ENCODE measurements at places on chromosomes 12 and 14. TPM values are rescaled to one million over a fixed set of nuclear protein-coding genes. Genes with fewer than 3 reads are reported as not detected.

DNA sequence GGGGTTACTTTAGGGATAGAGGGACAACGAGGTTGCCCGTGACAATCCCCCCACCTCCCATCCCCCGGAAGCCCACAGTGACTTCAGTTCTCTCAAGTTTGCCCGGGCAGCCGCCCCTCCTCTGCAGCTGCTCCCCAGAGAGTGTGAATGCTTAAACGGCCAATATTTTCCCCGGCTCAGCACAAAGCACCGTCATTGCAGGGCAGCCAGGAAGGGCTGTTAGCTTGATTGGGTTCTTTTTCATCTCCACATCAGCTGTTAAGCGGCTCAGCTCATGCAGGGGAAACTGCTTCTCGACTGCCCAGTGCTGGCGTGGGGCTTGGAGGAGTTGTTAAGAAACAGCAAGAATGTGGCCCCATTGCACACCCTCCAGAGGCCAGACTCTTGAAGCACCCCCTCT, 120.5 kb upstream of the NCOR2 start:
- no peak for DNase-seq
- peaks cover 59% of the 10 kb centered on the region for H3K4me1 ChIP-seq
- no peak overlapping the region for H3K27ac ChIP-seq
- no peak overlapping the region for H3K4me3 ChIP-seq
- no peaks in the 10 kb centered on the region for H3K27me3 ChIP-seq

- no peak for DNase-seq
- peaks cover 55% of the 10 kb centered on the region for H3K4me1 ChIP-seq
- no peak overlapping the region for H3K27ac ChIP-seq
- H3K4me3 ChIP-seq = no peak overlapping the region
- H3K27me3 ChIP-seq = no peaks in the 10 kb centered on the region
Measured at GRCh38 chr12:10736463-10736862, 13.3 kb upstream of the YBX3 start.

- H3K4me1 ChIP-seq = no peaks in the 10 kb centered on the region
- H3K27me3 ChIP-seq = peaks cover 21% of the 10 kb centered on the region
- no peak for DNase-seq
- no peak overlapping the region for H3K4me3 ChIP-seq
Measured at GRCh38 chr12:48038085-48038484, 33.8 kb upstream of the COL2A1 start.

GRCh38 chr12:92144631-92145480, 790 bp downstream of the BTG1 start:
- peaks cover 10% of the 10 kb centered on the region for H3K27me3 ChIP-seq
- H3K4me1 ChIP-seq = peaks cover 17% of the 10 kb centered on the region
- peak overlapping the region; percentile 99 for H3K27ac ChIP-seq
- peaks cover 79% of the 10 kb centered on the region for H3K36me3 ChIP-seq

DNA sequence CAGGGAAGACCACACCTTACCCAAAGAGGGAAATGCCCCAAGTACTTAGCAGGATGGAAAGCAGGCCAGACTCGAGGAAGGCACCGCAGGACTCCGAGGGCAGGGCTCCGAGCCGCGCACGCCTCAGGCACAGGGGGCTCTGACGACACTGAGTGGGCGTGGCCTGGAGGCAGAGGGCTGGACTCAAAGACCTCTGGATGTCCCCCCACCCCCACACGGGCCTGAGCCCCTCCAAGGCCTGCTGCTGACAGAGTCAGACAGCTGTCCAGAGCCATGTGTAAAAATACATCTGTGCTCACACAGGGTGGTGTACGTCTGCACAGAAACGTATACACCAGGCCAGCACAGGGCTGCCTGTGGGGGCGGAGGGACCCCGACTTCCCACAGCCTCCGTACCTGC, 1.4 kb downstream of the AKT1 start:
- DNase-seq = peak; percentile 79
- H3K4me3 ChIP-seq = peak overlapping the region; percentile 81
- H3K27ac ChIP-seq = peak overlapping the region; percentile 35
- no peaks in the 10 kb centered on the region for H3K27me3 ChIP-seq
- H3K4me1 ChIP-seq = peaks cover 31% of the 10 kb centered on the region

Gene MAP3K9
- 23.3 TPM for total RNA-seq

Gene RNASE13
- not detected for total RNA-seq

DNA sequence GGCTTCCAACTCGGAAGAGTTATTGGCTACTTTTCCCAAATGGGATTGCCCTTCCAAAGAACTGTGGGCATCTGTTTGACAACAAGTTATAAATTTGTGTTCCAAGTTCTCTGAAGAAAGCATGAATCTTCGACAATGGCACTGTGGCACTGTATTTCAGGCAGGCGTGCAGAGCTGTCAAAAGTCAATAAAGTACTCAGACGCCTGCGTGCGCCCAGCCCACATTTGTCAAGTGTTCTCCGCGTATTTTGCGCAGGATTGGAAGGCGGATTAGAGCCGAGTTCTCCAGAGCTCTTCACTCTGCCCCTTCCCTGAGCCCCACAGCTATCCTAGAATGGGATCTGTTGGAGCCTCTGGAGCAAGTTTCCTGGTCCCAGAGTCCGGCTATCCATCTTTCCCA, 103.2 kb downstream of the SLC25A47 start:
- peaks cover 10% of the 10 kb centered on the region for H3K4me1 ChIP-seq
- H3K27me3 ChIP-seq = no peaks in the 10 kb centered on the region
- no peak overlapping the region for H3K27ac ChIP-seq
- H3K4me3 ChIP-seq = no peak overlapping the region
- H3K36me3 ChIP-seq = no peaks in the 10 kb centered on the region
- DNase-seq = no peak

- peaks cover 10% of the 10 kb centered on the region for H3K36me3 ChIP-seq
- H3K4me3 ChIP-seq = no peak overlapping the region
- no peaks in the 10 kb centered on the region for H3K27me3 ChIP-seq
- no peak overlapping the region for H3K27ac ChIP-seq
- DNase-seq = no peak
- no peaks in the 10 kb centered on the region for H3K4me1 ChIP-seq
Measured at GRCh38 chr14:76784266-76784874, 23.1 kb downstream of the VASH1 start.

Gene OR4E2
- total RNA-seq = not detected

Gene POU6F1
- total RNA-seq = 2.5 TPM

DNA sequence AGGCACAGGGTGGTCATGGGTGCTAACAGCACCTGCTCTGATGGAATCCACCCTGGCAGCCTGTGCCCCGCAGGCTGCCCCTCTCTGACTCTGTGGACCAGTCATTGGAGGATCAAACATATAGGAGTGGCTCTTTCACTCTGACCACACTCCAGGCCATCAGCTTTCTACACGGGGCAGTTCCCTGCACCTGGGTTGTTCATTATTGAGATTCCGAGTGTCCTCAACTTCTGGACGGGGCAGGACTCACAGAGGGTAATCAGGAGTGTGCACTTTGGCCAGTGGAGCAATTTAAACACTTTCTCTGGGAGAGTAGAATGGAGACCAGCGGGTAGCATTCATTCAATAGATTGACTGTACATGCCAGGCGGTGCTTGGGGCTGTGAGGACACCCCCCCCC, 94.8 kb downstream of the NINJ2 start:
- no peak overlapping the region for H3K4me3 ChIP-seq
- H3K27ac ChIP-seq = no peak overlapping the region
- peaks cover 17% of the 10 kb centered on the region for H3K27me3 ChIP-seq
- H3K36me3 ChIP-seq = peaks cover 6% of the 10 kb centered on the region
- no peak for DNase-seq

- no peak overlapping the region for H3K4me3 ChIP-seq
- H3K4me1 ChIP-seq = peaks cover 8% of the 10 kb centered on the region
- no peaks in the 10 kb centered on the region for H3K27me3 ChIP-seq
Measured at GRCh38 chr12:45762185-45763110, 32.9 kb downstream of the ARID2 start.

GRCh38 chr14:99883866-99884650, 90.8 kb downstream of the EML1 start:
- H3K4me3 ChIP-seq = no peak overlapping the region
- no peak overlapping the region for H3K27ac ChIP-seq
- H3K4me1 ChIP-seq = no peaks in the 10 kb centered on the region
- no peak for DNase-seq
- H3K27me3 ChIP-seq = peaks cover 31% of the 10 kb centered on the region

GRCh38 chr14:64550621-64551333, 1.0 kb downstream of the PPP1R36 start:
- no peaks in the 10 kb centered on the region for H3K36me3 ChIP-seq
- peak overlapping the region; percentile 52 for H3K4me3 ChIP-seq
- DNase-seq = no peak
- H3K27me3 ChIP-seq = peaks cover 39% of the 10 kb centered on the region

- peaks cover 47% of the 10 kb centered on the region for H3K27me3 ChIP-seq
- H3K4me3 ChIP-seq = no peak overlapping the region
- peaks cover 22% of the 10 kb centered on the region for H3K4me1 ChIP-seq
- no peak overlapping the region for H3K27ac ChIP-seq
Measured at GRCh38 chr12:113088037-113088436, 31.5 kb downstream of the DTX1 start.

GRCh38 chr12:128796439-128797118, 27.2 kb downstream of the SLC15A4 start:
- no peaks in the 10 kb centered on the region for H3K4me1 ChIP-seq
- peaks cover 56% of the 10 kb centered on the region for H3K36me3 ChIP-seq
- H3K4me3 ChIP-seq = no peak overlapping the region
- no peak overlapping the region for H3K27ac ChIP-seq
- no peaks in the 10 kb centered on the region for H3K27me3 ChIP-seq
- no peak for DNase-seq

DNA sequence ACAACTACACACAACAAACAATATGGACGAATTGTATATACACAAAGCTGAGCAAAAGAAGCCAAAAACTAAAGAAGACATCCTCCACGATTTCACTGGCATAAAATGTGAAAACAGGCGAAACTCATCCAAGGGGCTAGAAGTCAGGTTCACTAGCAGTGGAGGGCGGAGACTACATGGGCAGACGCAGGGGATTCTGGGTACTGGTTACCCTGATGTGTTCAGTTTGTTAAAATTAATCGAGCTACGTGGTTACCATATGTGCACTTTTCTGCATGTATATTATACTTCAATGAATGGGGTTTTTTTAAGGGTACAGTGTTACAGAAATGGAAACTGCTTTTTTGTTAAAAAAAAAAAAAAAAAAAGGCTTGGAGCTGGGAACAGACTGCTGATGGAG, 12.3 kb downstream of the KDM2B start:
- no peaks in the 10 kb centered on the region for H3K4me1 ChIP-seq
- H3K27me3 ChIP-seq = peaks cover 34% of the 10 kb centered on the region
- H3K27ac ChIP-seq = no peak overlapping the region
- no peak overlapping the region for H3K4me3 ChIP-seq

Gene SYCP3
- not detected for total RNA-seq

DNA sequence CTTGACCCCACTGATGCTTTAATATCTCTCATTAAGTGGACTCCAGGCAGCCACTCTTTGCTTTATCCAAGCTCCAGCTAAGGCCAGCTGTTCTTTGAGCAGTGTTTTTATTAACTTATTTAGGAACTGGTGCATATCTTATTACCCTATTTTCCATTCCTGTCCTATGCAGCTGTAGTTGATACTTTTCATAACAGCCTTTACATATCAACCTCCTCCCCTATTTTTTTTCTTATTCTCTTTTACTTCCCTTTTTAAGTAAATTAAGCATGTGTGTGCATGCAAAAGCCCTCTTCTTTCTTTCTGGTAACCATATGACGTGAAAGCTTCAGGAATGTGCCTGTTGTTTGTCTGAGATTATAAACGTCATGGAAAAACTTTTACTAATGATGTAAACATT, 121.2 kb downstream of the PTPRQ start:
- no peaks in the 10 kb centered on the region for H3K27me3 ChIP-seq
- no peak overlapping the region for H3K4me3 ChIP-seq
- DNase-seq = no peak

DNA sequence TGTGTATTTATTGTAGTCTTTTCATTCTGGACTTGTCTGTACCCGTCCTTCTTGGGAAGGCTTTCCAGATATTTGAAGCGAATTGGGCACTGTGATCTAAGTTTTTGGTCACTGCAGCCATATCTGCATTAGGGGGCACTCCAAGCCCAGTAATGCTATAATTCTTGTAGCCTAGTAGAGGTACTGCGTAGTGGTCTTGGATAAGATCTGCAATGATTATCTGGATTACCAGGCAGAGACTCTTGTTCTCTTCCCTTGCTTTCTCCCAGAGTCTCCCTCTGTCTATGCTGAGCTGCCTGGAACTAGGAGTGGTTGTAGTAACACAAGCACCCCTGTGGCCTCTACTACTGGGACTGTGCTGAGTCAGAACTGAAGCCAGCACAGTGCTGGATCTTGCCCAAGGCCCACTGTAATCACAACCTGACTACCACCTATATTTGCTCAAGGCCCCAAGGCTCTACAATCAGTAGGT, 30.0 kb downstream of the SLC38A2 start:
- peaks cover 17% of the 10 kb centered on the region for H3K4me1 ChIP-seq
- H3K36me3 ChIP-seq = no peaks in the 10 kb centered on the region
- H3K27me3 ChIP-seq = no peaks in the 10 kb centered on the region
- DNase-seq = peak; percentile 23

- peaks cover 97% of the 10 kb centered on the region for H3K27me3 ChIP-seq
- no peaks in the 10 kb centered on the region for H3K4me1 ChIP-seq
- no peak overlapping the region for H3K27ac ChIP-seq
Measured at GRCh38 chr12:111192647-111193046, 176.2 kb downstream of the PHETA1 start.

Gene KLRG1
- 0.38 TPM for total RNA-seq

DNA sequence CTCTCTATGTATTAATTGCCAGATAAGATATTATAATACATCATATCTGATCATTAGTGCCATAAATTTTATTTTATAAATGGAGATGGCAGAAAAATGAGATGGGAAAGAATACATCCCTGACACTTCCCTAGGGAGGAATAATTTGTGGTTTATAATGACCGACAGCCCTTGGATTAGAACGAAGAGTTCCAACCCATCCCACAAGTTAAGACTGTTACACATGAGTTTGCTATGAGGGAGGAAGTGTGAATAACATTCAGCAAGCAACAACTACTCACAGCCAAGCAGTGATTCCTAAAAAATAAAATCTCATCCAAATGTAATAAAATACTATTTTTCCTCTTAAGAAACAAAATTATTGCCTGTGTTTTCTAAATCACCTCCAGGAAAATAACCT, 299.0 kb downstream of the CCDC91 start:
- no peak overlapping the region for H3K27ac ChIP-seq
- no peaks in the 10 kb centered on the region for H3K27me3 ChIP-seq
- no peak overlapping the region for H3K4me3 ChIP-seq
- no peak for DNase-seq

DNA sequence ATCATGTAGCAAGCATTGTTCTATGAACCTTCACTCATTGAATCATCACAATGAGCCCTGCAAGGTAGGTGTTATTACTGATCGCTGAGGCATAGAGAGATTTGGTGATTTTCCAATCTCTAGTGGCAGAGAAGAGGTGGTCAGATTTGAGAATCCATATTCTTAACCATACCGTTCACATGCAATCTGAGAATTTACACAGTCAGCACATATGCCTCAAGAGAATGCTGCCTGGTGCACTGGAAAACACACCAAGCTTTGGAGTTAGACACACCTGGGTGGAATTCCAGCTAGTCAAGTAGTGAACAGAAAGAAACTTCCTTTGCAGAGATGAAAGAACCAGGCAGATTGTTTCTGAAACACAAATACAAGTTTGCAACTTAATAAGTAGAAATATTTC, 94.1 kb downstream of the LGR5 start:
- no peaks in the 10 kb centered on the region for H3K4me1 ChIP-seq
- H3K4me3 ChIP-seq = no peak overlapping the region
- H3K27me3 ChIP-seq = no peaks in the 10 kb centered on the region
- H3K36me3 ChIP-seq = no peaks in the 10 kb centered on the region
